ENCODE measurements at places on chromosomes 3 and 15. TPM values are rescaled to one million over a fixed set of nuclear protein-coding genes. Genes with fewer than 3 reads are reported as not detected.

DNA sequence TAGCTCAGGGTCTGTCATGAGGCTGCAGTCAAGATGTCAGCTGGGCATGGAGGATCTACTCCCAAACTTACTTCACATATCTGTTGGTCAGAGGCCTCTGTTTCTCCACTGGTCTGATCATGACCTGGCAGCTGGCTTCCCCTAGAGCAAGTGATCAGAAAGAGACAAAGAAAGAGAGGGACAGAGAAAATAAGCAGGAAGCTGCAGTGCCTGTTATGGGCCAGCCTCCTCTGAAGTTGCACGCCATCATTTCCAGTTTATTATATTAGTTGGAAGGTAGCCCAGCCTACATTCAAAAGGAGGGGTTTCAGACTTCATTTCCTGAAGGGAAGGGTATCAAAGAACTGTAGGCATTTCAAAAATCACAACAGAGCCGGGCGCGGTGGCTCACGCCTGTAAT, 5.0 kb upstream of the RPP25 start:
- no peak for DNase-seq

DNA sequence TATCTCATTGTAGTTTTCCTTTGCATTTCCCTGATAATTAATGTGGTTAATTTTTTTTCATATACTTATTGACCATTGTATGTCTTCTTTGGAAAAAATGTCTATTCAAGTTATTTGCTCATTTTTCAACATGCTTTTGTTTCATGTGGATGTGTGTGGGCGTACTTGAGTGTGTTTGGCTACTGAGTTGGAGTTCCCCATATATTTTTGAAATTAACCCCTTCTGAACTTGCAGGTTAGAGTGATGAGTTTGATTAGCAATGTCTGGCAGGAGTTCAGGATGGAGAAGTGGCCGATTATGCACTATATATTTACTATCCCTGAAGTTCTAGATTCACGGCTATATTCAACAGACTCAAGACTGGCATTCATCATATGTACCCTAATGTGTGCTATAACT, 250.4 kb upstream of the TTC14 start:
- no peak for DNase-seq

- no peak for DNase-seq
Measured at GRCh38 chr3:127139601-127140500, 53.1 kb upstream of the PRR23E start.

Gene KNSTRN
- 39.4 TPM for total RNA-seq

Gene ZNF774
- 1.7 TPM for total RNA-seq

Gene NPAP1
- total RNA-seq, result not detected

GRCh38 chr3:150783920-150784746, 21.2 kb upstream of the SIAH2 start:
- DNase-seq, result no peak

DNA sequence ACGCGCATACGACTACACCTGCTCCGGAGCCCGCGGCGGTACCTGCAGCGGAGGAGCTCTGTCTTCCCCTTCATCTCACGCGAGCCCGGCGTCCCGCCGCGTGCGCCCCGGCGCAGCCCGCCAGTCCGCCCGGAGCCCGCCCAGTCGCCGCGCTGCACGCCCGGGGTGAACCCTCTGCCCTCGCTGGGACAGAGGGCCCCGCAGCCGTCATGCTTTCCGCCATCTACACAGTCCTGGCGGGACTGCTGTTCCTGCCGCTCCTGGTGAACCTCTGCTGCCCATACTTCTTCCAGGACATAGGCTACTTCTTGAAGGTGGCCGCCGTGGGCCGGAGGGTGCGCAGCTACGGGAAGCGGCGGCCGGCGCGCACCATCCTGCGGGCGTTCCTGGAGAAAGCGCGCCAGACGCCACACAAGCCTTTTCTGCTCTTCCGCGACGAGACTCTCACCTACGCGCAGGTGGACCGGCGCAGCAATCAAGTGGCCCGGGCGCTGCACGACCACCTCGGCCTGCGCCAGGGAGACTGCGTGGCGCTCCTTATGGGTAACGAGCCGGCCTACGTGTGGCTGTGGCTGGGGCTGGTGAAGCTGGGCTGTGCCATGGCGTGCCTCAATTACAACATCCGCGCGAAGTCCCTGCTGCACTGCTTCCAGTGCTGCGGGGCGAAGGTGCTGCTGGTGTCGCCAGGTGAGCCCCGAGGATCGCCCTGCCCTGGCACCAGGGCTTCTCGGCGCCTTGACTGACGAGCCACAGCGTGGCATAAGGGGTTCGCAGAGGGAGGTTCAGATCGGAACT, 420 bp downstream of the SLC27A2 start:
- no peak for DNase-seq

DNA sequence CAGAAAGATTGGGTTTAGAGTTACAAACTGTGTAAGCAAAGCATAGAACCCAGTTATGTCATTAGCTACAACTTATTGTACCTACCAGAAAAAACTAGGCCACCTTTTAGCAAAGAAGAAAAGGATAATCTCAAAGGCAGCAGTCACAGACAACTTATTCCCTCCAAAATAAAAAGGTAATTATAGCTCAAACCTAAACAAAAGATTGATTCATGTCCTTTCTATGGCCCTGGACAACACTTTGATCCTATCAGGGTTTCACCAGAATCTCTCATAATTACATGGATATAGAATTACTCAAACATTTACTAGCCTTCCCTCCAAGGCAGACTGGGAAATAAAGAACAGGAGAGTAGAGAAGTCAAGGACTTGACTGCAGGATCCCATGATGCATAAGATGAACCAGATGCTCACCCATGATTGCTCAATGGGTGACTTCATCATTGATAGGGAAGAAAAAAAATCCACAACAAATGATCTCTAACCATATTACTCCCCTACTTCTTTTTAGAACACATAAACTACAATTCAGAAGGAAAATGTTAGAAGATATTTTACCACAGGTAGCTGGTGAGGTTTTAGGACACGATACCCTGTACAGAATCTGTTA, 17.4 kb downstream of the DET1 start:
- no peak for DNase-seq

Gene CACNA2D2
- total RNA-seq, result 0.11 TPM

DNA sequence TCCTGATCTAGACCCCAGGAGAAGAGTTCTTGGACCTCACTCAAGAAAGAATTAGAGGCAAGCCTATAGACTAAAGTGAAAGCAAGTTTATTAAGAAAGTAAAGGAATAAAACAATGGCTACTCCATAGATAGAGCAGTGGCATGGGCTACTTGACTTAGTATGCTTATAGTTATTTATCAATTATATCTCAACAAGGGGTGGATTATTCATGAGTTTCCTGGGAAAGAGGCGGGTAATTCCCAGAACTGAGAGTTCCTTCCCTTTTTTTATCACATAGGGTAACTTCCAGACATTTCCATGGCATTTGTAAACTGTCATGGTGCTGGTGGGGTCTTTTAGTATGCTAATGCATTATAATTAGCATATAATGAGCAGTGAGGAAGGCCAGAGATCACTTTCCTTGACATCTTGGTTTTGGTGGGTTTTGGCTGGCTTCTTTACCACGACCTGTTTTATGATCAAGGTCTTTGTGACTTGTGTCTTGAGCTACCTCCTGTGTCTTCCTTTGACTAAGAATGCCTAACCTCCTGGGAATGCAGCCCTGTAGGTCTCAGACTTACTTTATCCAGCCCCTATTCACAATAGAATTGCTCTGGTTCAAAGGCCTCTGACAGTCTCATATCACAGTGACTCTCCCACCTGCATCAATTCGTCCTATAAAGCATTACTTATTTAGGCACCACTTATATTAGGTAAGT, 35.3 kb upstream of the PLSCR2 start:
- no peak for DNase-seq

DNA sequence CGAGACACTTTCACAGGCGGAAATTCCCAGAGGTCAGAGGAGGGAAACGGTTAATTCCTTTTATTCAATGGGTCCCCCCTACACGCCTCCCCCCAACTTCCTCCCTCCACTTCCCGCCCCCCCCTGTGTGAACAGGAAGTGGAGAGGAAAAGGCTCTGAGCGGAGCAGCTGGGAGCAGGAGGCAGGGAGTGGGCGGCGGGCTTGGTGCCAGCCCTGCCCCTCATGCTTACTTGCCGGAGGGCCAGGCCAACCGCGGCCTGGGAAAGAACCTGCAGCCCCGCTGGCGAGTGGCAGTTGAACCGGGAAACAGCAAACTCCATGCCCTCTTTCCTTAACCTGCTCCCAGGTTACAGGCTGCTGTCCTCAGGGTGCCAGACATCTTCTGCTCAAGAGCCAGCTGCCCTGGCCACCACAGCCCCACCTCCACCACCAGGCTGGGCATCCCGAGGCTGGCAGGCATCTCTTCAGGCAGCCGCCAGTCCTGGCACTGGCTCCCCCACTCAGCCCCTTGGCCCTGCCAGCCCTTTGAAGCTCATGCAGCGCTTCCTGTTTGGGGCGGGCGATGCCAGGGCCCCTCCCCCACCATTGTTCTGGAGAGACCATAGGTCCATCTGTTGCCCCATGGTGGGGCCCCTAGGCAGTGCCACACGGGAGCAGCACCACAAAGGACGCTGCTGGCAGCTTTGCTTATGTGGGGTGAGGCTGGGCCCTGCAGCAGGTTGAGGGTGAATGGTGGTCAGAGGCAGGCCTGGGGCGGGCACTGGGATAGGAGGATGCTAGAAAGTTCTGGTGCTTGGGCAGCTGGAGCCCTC, 12.9 kb downstream of the VPS18 start:
- no peak for DNase-seq

DNA sequence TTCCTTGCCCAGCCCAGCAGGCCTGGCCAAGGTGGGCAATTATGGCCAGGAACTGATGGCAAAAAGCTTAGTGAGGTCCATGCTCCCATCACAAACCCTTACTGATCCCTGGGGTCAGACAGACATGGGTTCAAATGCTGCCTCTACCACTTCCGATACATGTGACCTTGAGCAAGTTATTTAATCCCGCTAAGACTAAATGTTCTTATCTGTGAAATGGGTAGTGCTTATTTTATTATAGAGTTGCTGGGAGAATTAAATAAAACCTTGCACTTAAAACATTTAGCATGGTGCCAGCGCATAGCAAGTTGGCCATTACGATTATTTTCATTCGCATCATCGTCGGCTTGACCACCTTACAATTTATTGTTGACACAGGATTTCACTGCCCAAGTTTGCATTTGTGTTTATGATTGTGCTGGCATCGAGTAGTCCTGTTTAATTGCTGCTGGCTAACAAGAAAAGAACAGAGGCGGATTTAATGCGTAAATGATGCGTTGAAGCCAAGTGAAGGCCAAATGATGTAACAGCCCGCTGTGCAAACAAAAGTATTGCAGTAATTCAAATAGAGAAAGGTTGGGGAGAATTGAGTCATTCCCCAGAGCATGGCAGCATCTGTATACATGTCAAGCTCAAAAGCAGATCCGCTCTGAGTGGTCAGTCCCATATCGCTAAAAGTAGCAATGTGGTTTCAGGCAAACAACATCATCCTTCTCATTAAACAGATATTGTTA, 7.3 kb upstream of the FURIN start:
- no peak for DNase-seq

DNA sequence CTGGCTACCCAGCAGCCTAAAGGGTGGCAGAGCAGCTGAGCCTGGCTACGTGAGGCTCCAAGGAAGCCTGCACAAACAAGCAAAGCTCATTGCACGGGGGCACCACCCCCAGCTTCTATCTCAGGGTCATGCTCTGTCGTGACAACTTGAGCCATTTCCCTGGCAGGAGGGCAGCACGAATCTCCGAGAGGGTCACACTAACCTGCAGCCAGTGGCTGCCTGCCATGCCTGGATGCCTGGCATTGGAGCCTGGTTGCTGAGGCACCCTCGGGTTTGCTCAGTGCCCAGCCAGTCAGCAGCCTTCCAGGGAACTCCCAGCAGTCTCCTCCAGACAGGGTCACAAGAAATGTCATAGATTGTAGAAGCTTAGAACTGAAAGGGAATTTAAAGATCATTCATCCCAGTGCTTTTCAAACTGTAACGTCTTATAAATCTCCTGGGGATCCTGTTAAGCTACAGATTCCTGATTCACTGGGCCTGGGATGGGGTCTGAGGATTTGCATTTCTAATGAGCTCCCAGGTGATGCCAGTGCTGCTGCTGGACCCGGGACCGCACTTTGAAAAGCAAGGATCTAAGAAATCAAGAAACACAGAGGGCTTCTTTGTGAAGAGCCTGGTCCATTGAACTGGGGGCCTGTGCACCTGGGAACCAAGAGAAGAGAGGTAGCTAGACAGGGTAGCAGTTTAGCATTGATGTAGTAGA, 48.4 kb downstream of the TMEM266 start:
- DNase-seq, result no peak

Gene FBXL22
- 0.82 TPM for total RNA-seq

GRCh38 chr3:105516972-105517371, 150.3 kb downstream of the ALCAM start:
- DNase-seq, result no peak

DNA sequence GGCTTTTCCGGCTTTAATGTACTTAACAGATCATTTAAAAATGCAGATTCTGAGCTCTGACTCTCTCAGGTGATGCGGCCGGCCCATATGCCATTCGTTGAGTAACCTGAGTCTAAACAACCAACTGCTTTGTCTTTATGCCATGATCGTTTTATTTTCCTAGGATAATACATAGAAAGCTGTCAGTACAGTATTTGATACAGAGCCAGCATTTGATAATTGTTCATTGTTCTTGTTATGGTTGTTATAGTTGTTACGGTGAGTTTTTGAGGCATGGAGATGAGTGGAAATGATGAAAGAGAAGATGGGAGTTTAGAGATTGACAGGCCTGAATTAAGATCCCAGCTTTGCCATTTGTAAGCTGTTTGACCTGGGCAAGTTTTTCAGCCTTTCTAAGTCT, 40.0 kb downstream of the TMEM45A start:
- no peak for DNase-seq

Gene PLSCR2
- total RNA-seq, result not detected

Gene ARPP21
- total RNA-seq, result not detected

- no peak for DNase-seq
Measured at GRCh38 chr3:46462511-46462910, 2.2 kb downstream of the LTF start.

GRCh38 chr3:52531860-52532516, 1.7 kb downstream of the NT5DC2 start:
- DNase-seq, result no peak

- no peak for DNase-seq
Measured at GRCh38 chr15:80695099-80695910, at the start of gene ABHD17C. Gene ABHD17C (plus strand): TSS chr15:80695310. CDS start chr15:80695430, 120 bp downstream.

- DNase-seq, result no peak
Measured at GRCh38 chr3:13705051-13705450, 156.1 kb downstream of the FBLN2 start.

- DNase-seq, result no peak
Measured at GRCh38 chr3:143348486-143349327, 229.1 kb downstream of the CHST2 start.

- peak; percentile 97 for DNase-seq
Measured at GRCh38 chr3:71984843-71985613, 200.1 kb upstream of the PROK2 start.

Gene BHLHE40
- total RNA-seq, result 91.3 TPM

Gene PSMD2
- total RNA-seq, result 225 TPM

DNA sequence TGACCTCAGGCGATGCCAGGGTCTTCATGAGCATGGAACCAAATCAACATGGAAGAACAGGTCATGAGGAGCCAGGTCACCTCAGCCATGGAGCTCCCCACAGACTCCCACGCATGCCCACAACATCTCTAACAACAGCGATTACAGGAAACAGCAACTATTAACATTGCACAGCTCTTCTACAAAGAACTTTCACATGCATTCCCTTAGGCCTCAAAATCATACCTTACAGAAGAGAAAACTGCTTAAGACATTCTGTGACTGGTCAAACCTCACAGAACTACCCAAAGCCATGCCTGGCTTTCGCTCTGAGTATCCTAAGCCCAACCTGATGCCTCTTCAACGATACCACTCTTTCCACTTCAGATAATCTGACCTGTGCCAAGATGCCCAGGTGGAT, 117.8 kb downstream of the OXNAD1 start:
- no peak for DNase-seq

Gene GOLGA8T
- not detected for total RNA-seq

All from GM12878 (cell line).